Fibroblast of skin of right biceps (primary cell): ENCODE measurements at places on chromosomes 1 and 21.

GRCh38 chr1:144551543-144552424 is 40.9 kb upstream of the PPIAL4F start:
- DNase-seq = peak; percentile 96

DNA sequence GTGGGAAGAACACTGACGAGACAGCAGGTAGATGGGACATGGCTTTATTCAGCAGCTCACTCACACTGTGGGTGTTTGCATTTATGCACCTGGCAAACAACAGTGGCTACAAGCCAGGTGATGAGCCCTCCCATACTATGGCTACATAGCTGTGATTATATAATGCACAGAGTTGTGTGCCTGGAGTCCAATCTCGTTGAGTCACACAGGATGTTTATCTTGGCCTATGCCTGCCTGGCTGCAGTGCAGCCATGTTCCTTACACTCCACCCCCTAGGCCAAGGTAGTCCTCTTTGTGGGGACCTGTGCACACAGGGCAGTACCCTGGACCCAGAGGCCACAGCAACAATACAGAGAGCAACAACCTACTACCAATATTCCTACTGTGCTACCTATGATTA is 1643.8 kb downstream of the MRPL39 start:
- peak; percentile 9 for DNase-seq

DNA sequence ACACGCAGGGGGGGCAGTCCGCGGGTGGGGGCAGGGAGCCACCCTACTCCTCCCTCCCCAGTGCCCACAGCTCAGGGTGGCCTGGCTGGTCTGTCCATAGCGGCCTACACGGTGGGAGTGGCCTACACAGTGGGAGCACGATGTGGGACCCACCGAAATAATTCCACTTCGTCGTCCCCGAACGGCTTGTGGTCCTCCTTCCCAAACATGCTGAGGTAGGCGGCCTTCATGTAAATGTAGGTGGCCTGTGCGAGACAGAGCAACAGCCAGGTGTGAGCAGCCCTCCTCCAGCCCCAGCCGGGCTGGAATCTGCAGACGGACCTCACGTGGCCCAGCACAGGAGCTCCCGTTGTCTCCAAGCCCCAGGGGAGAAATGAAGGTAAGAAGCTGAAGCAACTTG is 34.4 kb downstream of the TTC39A start:
- DNase-seq = no peak

GRCh38 chr1:25120281-25120680 is 112.0 kb downstream of the SYF2 start:
- peak; percentile 26 for DNase-seq

- peak; percentile 62 for DNase-seq
Measured at GRCh38 chr1:212561501-212561931, 47.0 kb upstream of the ATF3 start.

DNA sequence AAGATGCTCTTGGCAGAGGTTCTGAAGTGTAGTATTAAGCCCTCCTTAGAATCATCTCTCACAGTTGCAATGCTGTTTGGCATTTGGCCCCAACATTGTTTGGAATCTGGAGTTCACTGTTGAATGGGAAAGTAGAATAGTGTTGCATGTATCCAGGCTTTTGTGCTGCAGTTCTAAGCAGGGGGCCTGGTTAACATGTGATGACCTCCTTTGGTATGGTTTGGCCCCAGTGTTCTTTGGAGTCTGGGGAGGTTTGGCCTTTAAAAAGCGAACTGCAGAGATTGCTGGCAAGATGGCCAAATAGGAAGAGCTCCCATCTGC is 61.8 kb upstream of the PLD5 start:
- DNase-seq = no peak

DNA sequence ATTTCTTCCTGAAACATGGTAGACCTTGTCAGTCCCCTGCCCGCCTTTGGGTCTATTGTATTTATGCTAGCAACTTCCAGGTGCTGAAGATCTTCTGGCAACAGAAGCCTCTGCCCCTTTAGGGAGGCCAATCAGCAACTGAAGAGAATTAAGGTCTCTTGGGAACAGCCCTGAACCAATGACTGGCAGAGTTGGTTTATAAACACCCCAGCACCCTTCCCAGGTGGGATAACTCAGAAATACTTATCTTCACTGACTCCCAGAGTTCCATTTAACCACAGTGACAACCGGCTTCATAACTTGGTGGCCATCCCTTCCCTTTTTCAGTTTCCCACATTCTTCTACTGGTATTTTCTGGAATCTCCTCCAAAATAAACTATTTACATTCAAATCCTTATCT is 27.2 kb upstream of the TMCO1 start:
- no peak for DNase-seq

GRCh38 chr1:47686731-47687630 is 249.1 kb downstream of the FOXD2 start:
- DNase-seq = no peak

DNA sequence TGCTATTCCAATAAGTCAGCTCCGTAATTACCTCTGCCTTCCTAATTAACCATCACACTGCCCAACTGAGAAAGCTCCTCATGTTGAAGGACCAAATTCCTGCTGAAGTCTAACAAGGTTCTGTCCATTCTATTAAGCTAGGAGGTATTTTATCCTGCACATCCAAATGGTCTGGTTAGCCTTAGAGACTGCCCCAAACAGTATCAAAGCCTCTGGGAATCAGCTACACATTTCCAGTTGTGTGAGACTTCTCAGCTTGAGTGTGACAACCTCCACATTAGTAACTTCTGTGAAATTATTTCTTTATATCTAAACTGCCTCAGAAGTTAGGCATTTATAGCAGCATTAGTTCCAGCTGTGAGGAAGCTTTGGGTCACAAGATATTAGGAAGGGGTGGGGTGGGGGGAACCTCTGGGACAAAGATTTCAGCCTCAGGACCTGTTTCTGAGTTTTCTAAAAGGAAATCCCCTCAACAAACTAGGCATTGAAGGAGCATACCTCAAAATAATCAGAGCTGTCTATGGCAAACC is 150.5 kb upstream of the DUSP10 start:
- DNase-seq = no peak

GRCh38 chr1:226985839-226986463 is 45.9 kb downstream of the COQ8A start:
- DNase-seq = no peak

- DNase-seq = no peak
Measured at GRCh38 chr1:91124290-91124985, 102.6 kb upstream of the ZNF644 start.

GRCh38 chr1:42752284-42752683 is 12.2 kb upstream of the CLDN19 start:
- DNase-seq = no peak

- no peak for DNase-seq
Measured at GRCh38 chr1:6384135-6384534, 9.4 kb downstream of the ACOT7 start.

DNA sequence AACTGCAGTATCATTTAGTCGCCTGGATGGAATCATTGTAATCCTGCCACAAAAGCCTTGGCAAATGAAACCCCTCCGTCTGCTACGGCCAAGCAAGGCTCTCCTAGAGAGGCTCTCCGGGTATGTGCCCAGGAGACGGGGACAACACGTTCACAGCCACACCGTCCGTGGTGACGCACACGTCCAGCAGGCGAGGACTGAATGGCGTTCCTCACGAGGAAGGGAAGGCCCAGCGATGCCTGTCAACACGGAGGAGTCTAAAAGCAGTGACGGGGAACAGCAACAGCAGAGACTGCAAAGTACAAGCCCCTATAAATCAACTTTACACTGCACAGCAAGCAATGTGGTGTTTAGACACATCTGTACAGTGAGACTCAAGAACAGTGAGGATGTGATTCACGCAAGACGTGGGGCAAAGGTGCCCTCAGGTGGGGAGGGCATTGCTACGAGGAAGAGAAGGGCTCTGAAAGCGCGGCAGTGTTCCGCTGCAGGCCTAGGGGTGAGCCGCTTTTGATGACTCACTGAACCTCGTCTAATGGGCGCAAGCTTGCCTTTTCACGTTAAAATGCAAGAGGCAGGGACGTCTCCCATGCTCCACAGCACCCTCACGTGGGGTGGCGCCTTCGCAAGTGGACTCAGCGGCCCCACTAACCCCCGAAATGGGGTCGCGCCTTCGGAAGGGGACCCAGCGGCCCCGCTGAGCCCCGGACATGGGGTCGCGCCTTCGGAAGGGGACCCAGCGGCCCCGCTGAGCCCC is 6.8 kb downstream of the WRAP73 start:
- DNase-seq = no peak

DNA sequence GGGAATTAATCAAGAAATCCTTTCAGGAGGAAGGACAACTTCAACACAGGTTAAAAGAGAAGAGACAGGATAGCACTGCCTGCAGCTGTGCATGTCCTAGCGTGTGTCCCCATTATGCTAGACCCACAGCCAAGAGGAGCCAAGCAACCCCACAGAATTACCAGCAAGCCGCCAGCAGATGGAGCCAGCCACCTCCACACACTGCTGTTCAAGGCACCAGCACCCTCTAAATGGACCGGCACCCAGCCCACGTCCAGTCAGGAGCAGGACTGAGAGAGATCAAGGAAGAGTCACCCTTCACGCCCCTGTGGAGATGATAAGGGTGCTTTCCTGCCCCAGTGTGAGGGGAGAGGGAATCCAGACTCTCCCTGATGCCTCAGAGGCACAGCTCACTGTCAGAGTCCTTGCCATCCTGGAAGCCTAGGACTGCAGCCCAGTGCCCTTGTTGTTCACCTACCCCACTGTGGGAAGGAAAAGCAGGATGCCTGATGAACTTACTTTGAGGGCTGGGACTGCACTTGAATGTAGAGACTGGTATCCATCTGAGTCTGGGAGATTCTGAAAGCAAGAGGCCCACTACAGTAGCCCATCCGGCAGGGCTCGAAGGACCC is 37.1 kb upstream of the CTTNBP2NL start:
- peak; percentile 43 for DNase-seq

DNA sequence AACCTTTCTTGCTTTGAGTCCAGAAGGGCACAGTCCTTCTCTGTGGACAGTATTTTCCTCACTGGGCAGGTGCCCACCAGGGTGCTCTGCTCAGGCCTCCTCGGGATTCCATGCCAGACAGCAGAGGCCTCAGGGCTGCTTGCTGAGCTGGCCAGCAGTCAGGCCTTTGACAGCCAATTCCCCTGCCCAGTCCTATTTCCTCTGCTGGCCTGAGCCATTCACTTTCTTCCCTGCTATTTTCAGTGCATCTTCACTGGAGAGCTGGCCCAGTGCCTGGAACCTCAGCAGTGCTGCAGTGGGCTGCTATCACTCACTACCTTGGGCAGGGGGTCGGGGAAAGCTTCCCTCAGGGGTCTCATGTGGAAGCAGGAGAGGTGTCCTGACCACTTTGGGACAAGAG is 33.2 kb downstream of the KCNA10 start:
- no peak for DNase-seq

- peak; percentile 73 for DNase-seq
Measured at GRCh38 chr1:1630191-1630964, 1.6 kb upstream of the MMP23B start.

DNA sequence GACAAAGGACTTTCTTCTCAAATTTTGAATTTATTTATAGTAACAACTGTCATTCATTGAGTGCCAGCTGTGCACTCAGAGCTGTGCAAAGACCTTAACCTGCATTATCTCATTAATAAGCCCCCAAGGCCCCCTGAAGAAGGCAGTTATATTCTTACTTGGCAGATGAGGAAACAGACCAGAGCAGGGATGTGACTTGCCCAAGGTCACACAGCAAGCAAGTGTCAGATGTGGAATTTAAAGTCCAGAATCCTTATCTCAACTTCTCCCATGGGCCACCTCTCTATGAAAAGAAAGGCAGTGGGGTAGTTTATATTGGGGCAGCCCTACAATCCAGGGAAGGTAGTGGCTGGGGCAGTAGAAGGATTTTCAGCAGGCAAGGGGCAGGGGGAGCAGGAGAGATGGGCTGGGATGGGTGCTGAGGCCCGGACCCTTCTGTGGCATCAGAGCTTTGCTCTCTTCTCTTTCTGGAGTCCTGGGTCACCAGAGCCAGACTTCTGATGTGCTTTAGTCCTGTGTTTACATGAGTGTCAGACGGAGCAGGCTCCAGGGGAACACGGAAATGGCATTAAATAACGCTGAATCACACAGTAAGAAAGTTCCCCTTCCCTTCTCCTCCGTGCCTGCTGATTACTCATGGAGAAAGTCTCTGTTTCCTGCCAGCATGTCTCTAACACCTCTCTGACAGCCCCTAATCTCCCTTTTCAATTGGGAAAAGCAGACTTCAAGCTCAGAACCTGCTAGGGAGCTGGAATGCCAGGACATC is 39.5 kb downstream of the EPHB2 start:
- peak; percentile 97 for DNase-seq

GRCh38 chr1:183019139-183019740 is 4.0 kb upstream of the LAMC1 start:
- no peak for DNase-seq

GRCh38 chr1:62585469-62586155 is 11.7 kb upstream of the ANGPTL3 start:
- no peak for DNase-seq

GRCh38 chr1:25194572-25195020 is 37.7 kb downstream of the SYF2 start:
- DNase-seq = no peak

DNA sequence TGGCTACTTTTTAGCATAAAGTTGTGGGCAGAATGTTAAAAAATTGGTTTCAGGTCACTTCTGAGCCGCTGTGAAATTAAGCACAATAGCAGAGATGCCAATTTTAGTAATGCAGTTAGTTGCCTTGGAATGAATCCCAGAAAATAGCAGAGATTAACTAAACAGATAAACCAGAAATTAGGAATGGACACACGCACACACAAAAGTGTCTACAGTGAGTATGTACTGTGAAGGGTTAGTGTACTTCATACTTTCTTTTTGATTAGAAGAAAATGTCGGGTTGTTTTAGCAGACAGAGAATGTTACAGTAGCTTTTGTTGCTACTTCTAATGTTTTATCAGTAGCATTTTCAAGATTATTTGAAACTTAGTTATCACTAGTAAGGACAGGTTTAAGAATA is 106.7 kb downstream of the LEPR start:
- peak; percentile 65 for DNase-seq

GRCh38 chr1:147167365-147167764 is 4.9 kb downstream of the PRKAB2 start:
- peak; percentile 96 for DNase-seq

DNA sequence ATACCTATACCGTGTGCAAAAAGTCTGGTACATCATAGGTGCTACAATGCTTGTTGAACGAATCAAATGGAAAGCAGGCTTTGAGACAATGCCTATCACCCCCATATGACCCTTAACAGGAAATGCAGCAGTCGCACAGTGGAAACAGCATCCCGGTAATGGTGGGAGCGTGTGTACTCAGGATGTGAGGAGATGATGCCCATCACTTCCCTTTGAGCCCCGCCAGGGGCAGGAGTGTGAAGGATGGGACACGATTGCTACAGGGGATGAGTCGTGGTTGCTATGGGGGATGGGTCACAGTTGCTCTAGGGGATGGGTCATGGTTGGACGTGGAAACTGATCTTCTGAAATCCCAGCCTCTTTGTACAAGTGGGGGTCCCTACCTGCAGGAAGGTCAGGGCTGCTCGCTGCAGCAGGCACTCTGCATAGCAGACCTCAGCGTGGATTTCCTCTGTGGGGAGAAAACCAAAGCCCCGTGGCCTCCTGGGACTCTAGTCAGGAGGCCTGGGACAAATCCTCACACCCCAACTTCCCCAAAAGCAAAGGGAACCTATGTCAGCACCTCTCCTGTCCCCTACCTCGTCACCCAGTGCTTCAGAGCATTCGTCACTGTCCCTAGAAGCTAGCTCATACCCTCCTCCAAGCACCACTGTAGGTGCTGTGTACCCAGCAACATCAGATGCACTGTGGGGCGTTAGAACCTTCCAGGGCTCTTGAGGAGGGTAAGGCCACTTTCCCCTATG is 19.3 kb downstream of the TTC39A start:
- DNase-seq = peak; percentile 61
